ENCODE measurements at places on chromosomes 2 and 18.

DNA sequence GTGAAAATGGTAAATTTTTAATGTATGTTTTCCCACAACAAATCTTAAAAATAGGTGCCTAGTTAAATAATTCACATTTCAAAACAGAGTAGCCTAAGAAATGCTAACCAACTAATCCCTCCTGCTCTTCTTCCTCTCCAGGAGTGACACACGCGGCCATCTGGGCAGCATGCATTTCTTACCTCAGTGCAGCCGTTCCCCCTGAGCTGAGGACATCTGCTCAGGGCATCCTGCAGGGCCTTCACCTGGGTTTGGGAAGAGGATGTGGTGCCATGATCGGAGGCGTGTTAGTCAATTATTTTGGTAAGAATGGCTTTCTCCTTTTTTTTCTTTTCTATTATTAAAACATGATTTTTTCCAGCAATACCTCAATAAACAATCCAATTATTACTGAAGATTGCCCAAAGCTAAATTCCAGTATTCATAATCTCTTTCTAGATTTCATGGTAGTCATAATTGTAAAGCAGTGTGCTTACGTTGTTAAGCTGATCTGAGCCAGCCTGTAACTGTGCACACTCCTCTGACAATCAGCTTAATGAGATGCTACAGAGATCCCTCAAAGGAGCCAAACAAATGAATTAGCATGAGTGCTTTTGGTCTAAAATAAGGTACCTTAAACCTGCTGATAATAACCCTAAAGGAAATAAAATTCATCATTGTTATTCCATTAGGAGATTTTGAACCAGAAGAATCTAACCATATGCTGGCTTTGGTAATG lies 45.8 kb downstream of the NEMP2 start:
- DNase-seq, result no peak

DNA sequence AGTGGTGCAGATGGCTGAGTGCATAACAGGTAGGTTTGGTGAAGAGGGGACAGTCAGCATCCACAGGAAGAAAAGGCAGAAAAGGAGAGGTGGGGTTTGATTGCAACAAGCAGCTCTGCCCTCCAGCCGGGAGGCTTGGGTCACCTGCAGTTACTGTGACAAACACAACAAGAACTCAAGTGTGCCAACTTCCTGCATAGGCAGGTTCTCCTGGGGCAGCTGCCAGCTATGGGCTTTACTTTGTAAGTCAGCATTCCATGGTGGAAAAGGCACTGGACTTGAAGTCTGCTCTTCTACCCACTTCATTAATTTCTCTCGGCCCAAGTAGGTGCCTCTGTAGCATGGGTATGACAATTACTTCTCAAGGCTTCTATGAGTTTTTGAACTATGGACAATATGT lies 98.9 kb downstream of the MYT1L start:
- no peak for DNase-seq

DNA sequence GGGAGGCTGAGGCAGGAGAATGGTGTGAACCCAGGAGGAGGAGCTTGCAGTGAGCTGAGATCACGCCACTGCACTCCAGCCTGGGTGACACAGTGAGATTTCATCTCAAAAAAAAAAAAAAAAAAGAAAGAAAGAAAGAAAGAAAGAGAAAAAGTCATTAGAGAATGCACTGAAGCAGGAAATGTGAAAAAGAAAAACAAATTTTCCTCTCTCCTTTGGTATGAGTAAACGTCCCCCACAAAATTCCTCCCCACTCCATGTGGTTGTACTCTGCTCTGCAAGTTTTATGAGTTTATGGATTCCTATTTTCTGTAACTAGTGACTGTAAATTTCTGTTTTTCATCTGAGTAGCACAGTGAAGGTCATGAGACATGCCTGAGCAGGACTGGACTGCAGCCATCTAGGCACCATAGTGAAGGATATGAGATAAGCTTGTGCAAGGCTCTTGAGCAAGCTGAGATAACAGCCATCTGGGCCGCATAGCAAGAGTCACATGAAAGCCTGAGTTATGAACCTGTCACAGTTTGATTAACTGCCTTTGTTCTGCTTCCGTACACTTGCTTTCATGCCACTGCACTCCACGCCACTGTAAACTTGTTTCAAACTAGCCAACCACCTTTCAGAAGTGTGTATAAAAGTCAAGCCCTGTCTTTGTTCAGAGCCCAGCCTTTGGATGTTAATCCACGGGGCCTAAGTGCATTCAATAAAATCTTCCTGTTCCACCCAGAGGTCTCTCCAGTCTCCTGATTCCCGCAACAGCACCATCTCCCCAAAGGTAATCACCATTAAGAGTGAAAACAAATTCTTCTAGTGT lies 50.2 kb downstream of the SKA1 start:
- DNase-seq, result no peak

- DNase-seq, result no peak
Observed at GRCh38 chr2:190856985-190857384, 23.6 kb upstream of the GLS start.

DNA sequence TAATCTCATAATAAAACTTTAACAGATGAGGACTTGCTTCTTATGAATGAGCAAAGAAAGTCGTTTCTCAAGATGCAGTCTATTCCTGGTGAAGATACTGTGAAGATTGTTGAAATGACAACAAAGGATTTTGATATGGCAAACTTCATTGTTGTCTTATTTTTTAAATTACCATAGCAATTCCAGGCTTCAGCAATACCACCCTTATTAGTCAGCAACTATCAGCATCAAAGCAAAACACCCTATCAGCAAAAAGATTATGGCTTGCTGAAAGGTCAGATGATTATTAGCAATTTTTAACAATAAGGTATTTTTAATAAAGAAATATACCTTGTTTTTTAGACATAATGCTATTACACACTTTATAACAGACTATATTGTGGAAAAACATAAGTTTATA lies 88.3 kb downstream of the COL5A2 start:
- DNase-seq, result no peak

GRCh38 chr2:168731002-168731401 lies 71.4 kb upstream of the NOSTRIN start:
- no peak for DNase-seq

DNA sequence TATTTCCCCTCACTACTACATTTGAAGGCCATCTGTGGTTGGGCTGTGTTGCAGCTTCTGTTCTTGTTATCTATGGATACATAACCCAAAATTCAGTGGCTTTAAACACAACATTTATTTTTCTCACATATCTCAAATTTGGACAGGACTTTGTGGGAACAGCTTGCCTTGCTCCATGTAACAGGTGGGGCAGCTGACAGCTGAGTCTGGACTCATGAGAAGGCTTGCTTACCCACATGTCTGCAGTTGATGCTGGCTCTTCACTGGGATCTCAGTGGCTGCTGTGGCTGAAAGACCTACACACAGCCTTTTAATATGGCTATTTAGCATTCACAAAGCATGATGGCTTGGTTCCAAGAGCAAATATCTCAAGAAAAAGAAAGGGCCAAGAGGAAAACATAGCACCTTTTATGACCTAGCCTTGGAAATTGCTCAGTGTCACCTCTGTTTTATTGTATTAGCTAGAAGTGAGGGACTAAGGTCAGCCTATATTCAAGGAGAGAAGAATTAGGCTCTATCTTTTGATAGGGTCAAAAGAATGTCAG lies 296.8 kb upstream of the ZNF521 start:
- DNase-seq, result no peak

DNA sequence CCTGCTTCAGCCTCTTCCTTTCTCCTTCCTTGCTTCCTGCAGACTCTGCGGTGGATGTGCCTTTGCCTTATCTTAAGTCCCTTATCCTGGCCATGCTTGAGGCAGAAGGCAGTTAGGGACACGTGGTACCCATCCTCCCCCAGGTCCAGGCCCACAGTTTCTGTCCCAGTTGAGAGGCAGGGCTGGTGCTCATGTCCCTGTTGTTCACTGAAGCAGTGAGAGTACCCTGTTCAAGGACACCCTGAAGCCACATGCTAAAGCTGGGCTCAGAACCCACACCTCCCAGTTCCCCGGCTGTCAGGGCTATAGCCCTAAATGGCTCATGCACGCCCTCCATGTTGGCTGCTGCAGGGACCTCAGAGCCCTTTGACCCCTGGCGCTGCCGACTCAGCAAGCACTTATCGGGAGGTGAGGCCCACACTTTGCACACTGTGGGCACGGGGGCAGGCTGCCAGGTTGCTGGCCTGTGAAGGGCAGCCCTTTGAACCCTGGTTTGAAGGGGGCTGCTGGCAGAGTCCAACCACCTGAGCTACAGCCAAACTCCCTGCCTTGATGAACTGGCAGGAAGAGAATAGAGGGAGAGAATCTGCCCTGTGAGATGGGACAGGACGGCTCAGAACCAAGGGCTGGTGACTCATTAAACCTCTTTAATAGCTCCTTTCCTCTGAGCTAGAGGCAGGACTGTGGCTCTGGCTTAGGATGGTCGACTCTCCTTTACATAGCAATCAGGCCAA lies 6.3 kb downstream of the KHK start:
- no peak for DNase-seq

- DNase-seq, result no peak
Observed at GRCh38 chr2:5391362-5391761, 300.8 kb upstream of the SOX11 start.

GRCh38 chr2:177138823-177139222 lies 73.8 kb upstream of the HNRNPA3 start:
- no peak for DNase-seq
